ENCODE measurements at places on chromosomes 5 and 9. TPM values are rescaled to one million over a fixed set of nuclear protein-coding genes. Genes with fewer than 3 reads are reported as not detected.

The TMC1 gene
- not detected for total RNA-seq

The RANBP3L gene
- 3.5 TPM for total RNA-seq

GRCh38 chr5:96885518-96886338 is 9.4 kb downstream of the ERAP2 start:
- no peak overlapping the region for H3K27ac ChIP-seq
- peaks cover 9% of the 10 kb centered on the region for H3K4me1 ChIP-seq
- peaks cover 6% of the 10 kb centered on the region for H3K36me3 ChIP-seq
- DNase-seq, result no peak
- H3K27me3 ChIP-seq, result no peaks in the 10 kb centered on the region

DNA sequence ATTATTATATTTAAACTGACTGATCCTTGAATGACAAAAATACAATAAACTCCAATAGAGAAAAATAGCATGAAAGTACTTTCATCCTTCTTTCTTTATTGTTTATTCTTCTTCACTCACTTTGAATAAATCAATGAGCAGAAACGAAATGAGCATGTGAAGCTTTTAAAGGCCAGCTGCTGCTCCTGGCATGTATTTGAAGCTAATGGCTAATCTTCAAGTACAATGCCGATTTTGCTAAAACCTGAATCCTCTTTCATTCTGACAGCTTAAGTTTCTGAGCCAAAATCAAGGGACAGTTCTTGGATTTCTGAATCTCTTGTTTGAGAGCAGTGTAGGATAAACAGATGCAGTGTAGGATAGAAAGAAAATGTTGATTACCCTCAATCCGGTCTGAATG is 237.3 kb downstream of the CDH10 start:
- no peaks in the 10 kb centered on the region for H3K27me3 ChIP-seq
- no peak overlapping the region for H3K27ac ChIP-seq
- no peaks in the 10 kb centered on the region for H3K4me1 ChIP-seq
- no peaks in the 10 kb centered on the region for H3K36me3 ChIP-seq

The MACIR gene
- total RNA-seq, result 8.4 TPM

The PPP6C gene
- total RNA-seq, result 22.1 TPM

GRCh38 chr9:130088051-130088450 is 34.3 kb downstream of the GPR107 start:
- H3K36me3 ChIP-seq, result peaks cover 86% of the 10 kb centered on the region
- H3K4me3 ChIP-seq, result no peak overlapping the region
- no peak overlapping the region for H3K27ac ChIP-seq
- no peaks in the 10 kb centered on the region for H3K4me1 ChIP-seq
- no peaks in the 10 kb centered on the region for H3K27me3 ChIP-seq

DNA sequence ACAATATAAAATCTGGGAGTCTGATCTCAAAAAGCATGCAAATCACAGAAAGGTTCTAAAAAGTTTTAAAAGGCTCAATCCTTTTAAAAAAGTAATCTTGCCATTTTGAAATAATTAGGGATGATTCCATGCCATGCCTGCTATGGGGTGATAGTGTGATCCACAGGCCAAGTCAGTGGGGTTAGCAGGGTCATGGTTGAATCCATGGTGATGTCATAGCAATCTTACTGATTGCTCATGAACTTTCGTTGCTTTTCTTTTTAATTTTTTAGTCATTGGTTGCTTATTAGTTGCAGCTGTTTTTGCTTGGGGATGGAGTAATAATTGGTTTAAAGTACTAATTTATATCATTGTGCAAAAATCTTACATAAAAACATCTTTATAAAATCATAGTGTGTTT is 485.0 kb downstream of the ENC1 start:
- no peaks in the 10 kb centered on the region for H3K36me3 ChIP-seq
- no peak overlapping the region for H3K27ac ChIP-seq
- H3K27me3 ChIP-seq, result no peaks in the 10 kb centered on the region
- peaks cover 18% of the 10 kb centered on the region for H3K4me1 ChIP-seq
- no peak overlapping the region for H3K4me3 ChIP-seq

GRCh38 chr5:181151146-181151545 is 3.8 kb downstream of the OR2V2 start:
- no peaks in the 10 kb centered on the region for H3K36me3 ChIP-seq
- H3K4me1 ChIP-seq, result no peaks in the 10 kb centered on the region
- no peak overlapping the region for H3K27ac ChIP-seq
- no peak for DNase-seq

GRCh38 chr9:89304834-89305188 is 6.2 kb upstream of the CKS2 start:
- no peak overlapping the region for H3K27ac ChIP-seq
- no peaks in the 10 kb centered on the region for H3K27me3 ChIP-seq
- DNase-seq, result no peak
- no peak overlapping the region for H3K4me3 ChIP-seq

The CKS2 gene
- total RNA-seq, result 2.0 TPM

- no peaks in the 10 kb centered on the region for H3K27me3 ChIP-seq
- H3K27ac ChIP-seq, result no peak overlapping the region
- no peaks in the 10 kb centered on the region for H3K36me3 ChIP-seq
- no peaks in the 10 kb centered on the region for H3K4me1 ChIP-seq
- H3K4me3 ChIP-seq, result no peak overlapping the region
These were observed 528.9 kb downstream of the AGTPBP1 start for GRCh38 chr9:85212887-85213286.

- H3K4me1 ChIP-seq, result peaks cover 29% of the 10 kb centered on the region
- no peak overlapping the region for H3K4me3 ChIP-seq
- no peaks in the 10 kb centered on the region for H3K27me3 ChIP-seq
- H3K36me3 ChIP-seq, result peaks cover 14% of the 10 kb centered on the region
- no peak overlapping the region for H3K27ac ChIP-seq
These were observed 2.5 kb downstream of the PTGES2 start for GRCh38 chr9:128124873-128125579.
